HCT116 (cell line): ENCODE measurements at places on chromosomes 2 and 18.
A peak's percentile ranks its signal among the peaks of the same experiment; 100 is the strongest.

DNA sequence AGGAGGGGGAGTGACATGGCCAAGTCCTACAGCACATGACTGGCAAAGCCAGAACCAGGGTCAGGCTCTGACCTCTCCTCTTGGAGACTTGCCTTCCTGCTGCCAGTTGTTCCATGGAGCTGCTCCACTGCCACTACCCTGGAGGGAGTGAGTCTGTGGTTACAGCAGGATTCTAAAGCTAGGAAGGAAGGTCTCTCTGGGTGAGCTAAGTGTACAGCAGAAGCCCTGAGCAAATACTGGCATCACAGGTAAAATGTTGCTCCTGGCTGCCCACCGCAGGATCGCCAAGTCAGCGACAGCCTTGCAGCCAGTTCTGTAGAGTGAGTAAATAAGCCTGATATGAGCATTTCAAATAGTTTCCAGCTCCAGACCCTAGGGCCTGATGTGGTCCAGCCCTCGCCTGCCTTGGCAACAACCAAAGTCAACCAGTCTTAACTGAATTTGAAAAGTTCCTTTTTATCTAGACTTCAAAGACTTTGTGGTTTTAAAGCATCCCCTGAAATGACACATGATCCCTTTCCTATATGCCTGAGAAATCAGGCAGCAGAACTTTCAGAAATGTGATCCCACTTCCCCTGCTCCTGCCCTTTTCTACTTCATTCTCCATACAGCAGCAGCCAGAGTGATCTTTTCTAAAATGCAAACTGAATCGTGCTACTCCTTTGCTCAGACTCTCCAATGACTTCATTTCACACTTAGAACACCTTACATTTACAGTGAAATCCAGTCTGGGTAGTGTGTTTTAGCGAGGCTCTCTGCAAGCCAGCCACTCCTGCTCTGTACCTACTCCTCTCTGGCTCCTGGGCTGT lies 114.3 kb downstream of the MGAT5 start:
- no peak overlapping the region for H3K27ac ChIP-seq
- no peak overlapping the region for H3K4me3 ChIP-seq
- DNase-seq = no peak
- no peaks in the 10 kb centered on the region; the same call in 1 of the 2 replicates for H3K4me1 ChIP-seq
- no peaks in the 10 kb centered on the region for H3K27me3 ChIP-seq

DNA sequence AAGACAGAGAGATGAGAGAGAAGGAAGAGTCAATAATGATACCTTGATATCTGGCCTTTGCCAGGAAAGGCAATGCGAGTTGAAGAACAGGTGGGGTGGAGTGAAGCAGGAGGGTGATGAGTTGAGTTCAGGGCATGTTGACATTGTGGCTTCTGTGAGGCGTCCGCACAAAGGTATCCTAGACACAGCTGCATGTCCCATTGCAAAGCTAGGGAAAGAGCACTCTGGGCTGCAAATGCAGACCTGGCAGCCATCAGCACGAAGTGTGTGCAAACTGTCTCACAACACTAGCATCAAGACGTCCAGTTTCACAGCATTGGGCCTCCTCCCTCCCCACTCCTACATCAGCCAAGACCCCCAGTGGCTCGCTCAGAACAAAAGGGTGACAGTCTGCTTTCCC lies 36.1 kb downstream of the TEX51 start:
- H3K4me1 ChIP-seq = no peaks in the 10 kb centered on the region
- H3K36me3 ChIP-seq = no peaks in the 10 kb centered on the region
- H3K27ac ChIP-seq = no peak overlapping the region
- peaks cover 48% of the 10 kb centered on the region for H3K27me3 ChIP-seq
- H3K4me3 ChIP-seq = no peak overlapping the region

- no peaks in the 10 kb centered on the region for H3K36me3 ChIP-seq
- H3K27me3 ChIP-seq = no peaks in the 10 kb centered on the region
- no peak for DNase-seq
- H3K4me1 ChIP-seq = no peaks in the 10 kb centered on the region
- no peak overlapping the region for H3K27ac ChIP-seq
- no peak overlapping the region for H3K4me3 ChIP-seq
Observed at GRCh38 chr2:215707608-215708007, 271.7 kb upstream of the FN1 start.

DNA sequence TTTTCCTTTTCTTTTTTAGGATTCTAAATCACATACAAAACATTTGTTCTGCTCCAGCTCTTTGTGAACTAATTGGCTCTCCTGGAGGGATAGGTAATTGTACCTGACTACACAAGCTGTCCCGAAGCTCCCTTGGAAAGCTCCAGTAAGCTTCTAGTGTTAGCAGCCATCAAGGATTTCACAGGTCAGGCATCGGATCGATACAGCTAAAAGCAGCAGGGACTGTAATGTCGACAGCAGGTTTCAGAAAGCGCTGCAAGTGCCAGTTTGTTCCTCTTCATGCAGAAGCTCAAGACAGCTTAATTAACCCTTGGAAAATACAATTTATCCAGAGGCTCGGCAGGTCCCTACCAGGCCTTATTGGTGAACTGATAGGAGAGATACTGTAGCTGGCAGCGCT lies 87.2 kb upstream of the VRK2 start:
- no peaks in the 10 kb centered on the region for H3K4me1 ChIP-seq
- no peak overlapping the region for H3K4me3 ChIP-seq
- no peaks in the 10 kb centered on the region for H3K36me3 ChIP-seq
- H3K27me3 ChIP-seq = no peaks in the 10 kb centered on the region
- DNase-seq = no peak

- no peak for DNase-seq
- peak overlapping the region; percentile 37 for H3K27ac ChIP-seq
- peak overlapping the region; percentile 51 for H3K4me3 ChIP-seq
- H3K27me3 ChIP-seq = no peaks in the 10 kb centered on the region
- H3K4me1 ChIP-seq = peaks cover 12% of the 10 kb centered on the region
Observed at GRCh38 chr2:105329197-105329554, 359 bp downstream of the TGFBRAP1 start.
